ENCODE measurements at places on chromosomes 6 and 20. TPM values are rescaled to one million over a fixed set of nuclear protein-coding genes. Genes with fewer than 3 reads are reported as not detected.

POU5F1 gene
- 4.8 TPM for total RNA-seq

SPEF1 gene
- not detected for total RNA-seq

HIVEP1 gene
- 41.5 TPM for total RNA-seq

TRIM15 gene
- total RNA-seq, result 4.3 TPM

- no peak for DNase-seq
These were observed 11.6 kb downstream of the NOTCH4 start for GRCh38 chr6:32212076-32212760.

- DNase-seq, result no peak
These were observed 84.6 kb downstream of the ANKS1A start for GRCh38 chr6:34973547-34974248.

GRCh38 chr6:110398778-110399177 lies 16.6 kb downstream of the DDO start:
- no peak for DNase-seq

GRCh38 chr20:19974630-19975435 lies 42.3 kb upstream of the NAA20 start:
- peak; percentile 96 for DNase-seq

- DNase-seq, result no peak
These were observed 108.3 kb downstream of the TNFAIP3 start for GRCh38 chr6:137975188-137975940.

DNA sequence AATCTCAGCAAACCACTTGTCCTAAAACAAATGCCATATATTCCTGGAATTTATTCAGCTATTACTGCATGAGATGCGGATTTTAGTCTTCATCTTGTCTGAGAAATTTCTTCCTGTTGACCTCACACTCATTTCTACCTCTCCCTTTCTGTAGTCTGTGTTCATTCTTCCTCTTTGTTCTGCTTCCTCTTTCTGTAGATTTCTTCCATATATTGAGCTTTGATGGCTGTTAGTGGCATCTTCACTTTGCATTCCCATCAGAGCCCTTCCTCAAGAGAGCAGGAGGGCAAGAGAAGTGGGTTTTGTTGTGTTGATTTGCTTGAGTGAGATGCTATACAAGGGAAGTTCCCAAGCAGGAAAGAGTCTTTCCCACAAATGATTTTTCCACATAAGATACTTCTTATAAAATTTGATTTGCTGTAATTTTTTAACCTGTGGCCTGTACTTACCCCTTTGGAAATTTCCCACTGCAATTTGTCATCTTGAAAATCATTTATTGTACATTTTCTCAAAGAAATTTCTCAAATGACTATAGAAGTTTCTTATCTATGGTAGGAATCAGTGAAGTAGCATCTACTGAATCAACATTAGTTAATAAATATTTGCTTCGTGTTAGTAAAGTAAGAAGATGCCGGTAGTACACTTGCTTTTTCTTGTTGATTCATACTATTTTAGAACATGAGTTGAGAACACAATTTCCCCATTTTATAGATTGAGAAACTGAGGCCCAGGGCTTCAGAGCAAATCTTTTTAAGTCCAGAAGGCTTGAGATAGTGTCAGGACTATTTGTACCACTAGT lies 43.8 kb downstream of the MAP3K4 start:
- no peak for DNase-seq

DNA sequence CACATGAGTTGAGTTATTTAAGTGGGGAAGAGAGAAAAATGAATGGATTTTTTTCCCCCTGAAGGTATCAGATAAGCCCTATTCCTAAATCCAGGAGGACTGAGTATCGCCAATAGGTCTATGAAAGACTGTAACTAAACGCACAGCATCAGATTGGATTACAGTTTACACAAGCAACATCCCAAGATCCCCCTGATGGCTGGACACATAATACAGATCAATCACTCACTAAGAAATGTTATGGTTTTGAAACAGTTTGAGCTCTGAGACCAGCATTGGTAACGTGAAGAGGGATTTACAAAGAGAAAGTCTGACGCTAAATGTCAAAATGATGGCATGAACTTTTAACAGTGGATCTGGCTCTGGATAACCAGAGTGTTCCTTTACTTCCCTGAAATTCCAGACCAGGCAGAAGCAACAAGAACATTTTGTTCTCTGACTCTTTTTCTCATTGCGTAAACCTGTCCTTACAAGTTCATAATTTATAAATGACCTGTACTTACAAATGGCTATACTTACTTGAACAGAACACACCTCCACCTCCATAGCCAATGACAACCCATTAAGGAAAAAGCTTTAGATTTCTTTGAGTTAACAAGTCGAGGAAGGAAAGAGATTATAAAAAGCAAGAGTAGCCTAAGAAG lies 131.8 kb upstream of the BEND3 start:
- DNase-seq, result no peak

- DNase-seq, result no peak
These were observed 69.9 kb upstream of the BTBD3 start for GRCh38 chr20:11847827-11848226.

DNA sequence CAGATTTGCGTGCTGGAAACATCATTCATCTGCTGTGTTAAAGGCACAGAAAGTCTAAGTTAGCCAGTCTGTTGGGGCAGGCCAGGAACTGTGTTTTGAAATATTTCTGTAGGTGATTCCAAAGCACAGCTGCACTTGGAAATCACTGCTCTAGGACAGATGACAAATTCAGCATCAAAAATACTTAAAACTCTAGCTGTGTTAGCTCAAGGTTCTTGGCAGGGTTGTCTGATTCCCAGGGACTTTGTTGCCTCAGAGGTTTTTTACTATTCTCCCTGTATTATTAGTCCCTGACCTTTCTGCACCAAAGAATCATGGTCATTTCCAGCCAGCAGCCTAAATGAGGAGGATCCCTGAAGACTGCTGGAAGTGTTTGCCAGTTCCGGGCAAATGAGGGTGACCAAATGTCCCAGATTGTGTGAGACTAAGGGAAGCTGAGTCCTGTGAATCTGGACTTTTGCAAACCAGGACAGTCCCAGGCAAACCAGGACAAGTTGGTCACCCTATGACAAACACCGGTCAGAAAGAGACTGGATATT lies 84.3 kb upstream of the TMEM30A start:
- DNase-seq, result no peak

GRCh38 chr6:107413966-107414645 lies 45.3 kb downstream of the PDSS2 start:
- no peak for DNase-seq
